ENCODE measurements at places on chromosomes 2 and 18.
A peak's percentile ranks its signal among the peaks of the same experiment; 100 is the strongest.

DNA sequence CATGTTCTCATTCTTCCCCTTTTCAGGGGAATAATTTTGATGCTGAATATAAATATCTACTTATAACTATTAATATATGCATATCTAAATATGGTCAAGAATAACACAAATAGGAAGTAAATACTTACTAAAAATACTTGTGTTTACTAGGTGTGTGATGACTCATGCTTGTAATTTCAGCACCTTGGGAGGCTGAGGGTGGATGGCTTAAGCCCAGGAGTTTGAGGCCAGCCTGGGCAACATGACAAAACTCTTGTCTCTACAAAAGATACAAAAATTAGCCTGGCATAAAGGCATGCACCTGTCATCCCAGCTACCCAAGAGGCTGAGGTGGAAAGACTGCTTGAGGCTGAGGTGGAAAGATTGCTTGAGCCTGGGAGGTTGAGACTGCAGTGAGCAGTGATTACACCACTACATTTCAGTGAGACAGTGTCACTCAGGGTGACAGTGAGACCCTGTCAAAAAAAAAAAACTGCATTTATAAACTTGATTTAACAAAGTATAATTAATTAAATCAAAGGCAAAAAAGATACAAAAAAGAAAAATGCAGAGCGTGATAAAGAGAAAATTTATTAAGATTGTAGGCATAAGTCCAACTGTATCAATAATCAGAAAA is 703.1 kb upstream of the VRK2 start:
- no peak overlapping the region for H3K4me3 ChIP-seq
- H3K27ac ChIP-seq, result no peak overlapping the region
- H3K4me1 ChIP-seq, result no peaks in the 10 kb centered on the region

- H3K27me3 ChIP-seq, result no peaks in the 10 kb centered on the region
- H3K36me3 ChIP-seq, result no peaks in the 10 kb centered on the region
- H3K4me1 ChIP-seq, result no peaks in the 10 kb centered on the region
These were observed 359.2 kb downstream of the OSR1 start for GRCh38 chr2:18999198-18999597.

- no peaks in the 10 kb centered on the region for H3K36me3 ChIP-seq
- no peaks in the 10 kb centered on the region for H3K27me3 ChIP-seq
- H3K27ac ChIP-seq, result no peak overlapping the region
- no peaks in the 10 kb centered on the region for H3K4me1 ChIP-seq
- no peak for DNase-seq
These were observed 67.1 kb upstream of the MAP4K4 start for GRCh38 chr2:101630224-101630949.

- H3K27me3 ChIP-seq, result no peaks in the 10 kb centered on the region
- H3K36me3 ChIP-seq, result no peaks in the 10 kb centered on the region
- H3K4me3 ChIP-seq, result no peak overlapping the region
- H3K4me1 ChIP-seq, result peaks cover 10% of the 10 kb centered on the region
- DNase-seq, result no peak
These were observed 23.2 kb upstream of the KDM3A start for GRCh38 chr2:86417961-86418360.

GRCh38 chr2:155846259-155846658 is 486.3 kb downstream of the NR4A2 start:
- no peak overlapping the region for H3K27ac ChIP-seq
- H3K27me3 ChIP-seq, result no peaks in the 10 kb centered on the region
- no peak for DNase-seq
- no peaks in the 10 kb centered on the region for H3K4me1 ChIP-seq
- H3K4me3 ChIP-seq, result no peak overlapping the region
- H3K36me3 ChIP-seq, result no peaks in the 10 kb centered on the region

- no peaks in the 10 kb centered on the region for H3K27me3 ChIP-seq
- no peaks in the 10 kb centered on the region for H3K4me1 ChIP-seq
- no peak for DNase-seq
These were observed 58.8 kb downstream of the GPC1 start for GRCh38 chr2:240494194-240494793.

DNA sequence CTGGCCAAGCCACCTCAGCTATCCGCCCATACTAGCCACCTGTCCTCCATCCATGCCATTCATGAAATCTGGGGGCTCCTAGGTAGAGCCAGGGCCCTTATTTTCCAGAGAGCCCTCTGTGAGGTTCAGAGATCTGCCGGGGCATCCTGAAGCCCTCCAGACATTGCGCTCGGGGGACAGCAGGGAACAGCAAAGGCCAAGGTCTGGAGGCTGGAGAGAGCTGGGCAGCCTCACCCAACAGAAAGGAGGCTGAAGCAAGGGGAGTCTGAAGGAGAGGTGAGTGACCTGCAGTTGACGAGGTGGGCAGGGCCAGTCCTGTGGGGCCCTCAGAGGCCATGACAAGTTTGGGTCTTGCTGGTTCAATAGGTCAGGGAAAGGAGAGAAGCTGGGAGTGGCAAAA is 8.6 kb upstream of the DES start:
- H3K27ac ChIP-seq, result peak overlapping the region; percentile 88
- H3K36me3 ChIP-seq, result no peaks in the 10 kb centered on the region
- H3K27me3 ChIP-seq, result no peaks in the 10 kb centered on the region
- no peak for DNase-seq

- H3K27ac ChIP-seq, result no peak overlapping the region
- no peak overlapping the region for H3K4me3 ChIP-seq
- peaks cover 10% of the 10 kb centered on the region for H3K4me1 ChIP-seq
- H3K27me3 ChIP-seq, result no peaks in the 10 kb centered on the region
These were observed 62.2 kb downstream of the HAUS1 start for GRCh38 chr18:46166261-46166970.

- H3K27me3 ChIP-seq, result no peaks in the 10 kb centered on the region
- no peaks in the 10 kb centered on the region for H3K36me3 ChIP-seq
- DNase-seq, result no peak
These were observed 1.7 kb downstream of the FHL2 start for GRCh38 chr2:105397025-105397722.

DNA sequence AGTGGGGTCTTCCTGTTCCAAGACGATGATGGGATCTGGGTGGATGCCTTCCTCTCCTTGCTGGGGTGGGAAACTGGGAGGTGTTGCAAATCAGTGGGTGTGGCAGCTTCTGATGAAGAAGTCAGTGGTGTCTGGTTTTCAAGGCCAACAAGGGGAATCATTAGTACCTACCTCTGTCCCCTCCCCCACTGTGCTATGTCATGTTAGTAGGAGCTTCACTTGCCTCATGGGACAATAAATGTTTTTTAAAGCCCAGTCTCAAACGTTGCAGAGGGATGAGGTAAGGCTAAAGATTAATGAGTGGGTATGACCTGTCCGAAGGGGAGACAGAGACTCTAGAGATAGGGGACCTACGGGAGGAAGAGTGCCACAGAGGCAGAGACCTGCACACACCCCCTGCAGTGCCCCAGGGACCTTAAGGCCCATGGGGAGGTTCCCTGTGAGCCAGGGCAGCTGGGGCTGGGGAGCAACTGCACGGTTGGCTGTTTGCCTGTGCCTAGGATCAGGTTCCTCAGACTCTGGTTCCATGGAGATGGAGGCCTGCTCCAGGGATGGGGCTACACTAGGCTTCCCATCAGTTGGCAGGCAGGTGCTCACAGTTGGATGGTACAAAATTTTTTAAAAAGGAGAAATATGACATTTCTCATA is 37.8 kb upstream of the SLC1A4 start:
- DNase-seq, result no peak
- H3K4me1 ChIP-seq, result peaks cover 18% of the 10 kb centered on the region
- no peaks in the 10 kb centered on the region for H3K27me3 ChIP-seq
- H3K27ac ChIP-seq, result no peak overlapping the region
- H3K36me3 ChIP-seq, result no peaks in the 10 kb centered on the region

- peak overlapping the region; percentile 68 for H3K27ac ChIP-seq
- no peaks in the 10 kb centered on the region for H3K27me3 ChIP-seq
- H3K4me3 ChIP-seq, result no peak overlapping the region
- DNase-seq, result no peak
- H3K4me1 ChIP-seq, result no peaks in the 10 kb centered on the region
These were observed 10.0 kb downstream of the RHOB start for GRCh38 chr2:20456636-20457426.

GRCh38 chr2:217919781-217920351 is 82.9 kb downstream of the TNS1 start:
- DNase-seq, result no peak
- H3K4me1 ChIP-seq, result peaks cover 46% of the 10 kb centered on the region
- H3K36me3 ChIP-seq, result peaks cover 19% of the 10 kb centered on the region
- no peak overlapping the region for H3K4me3 ChIP-seq

GRCh38 chr2:181376999-181377398 is 80.2 kb upstream of the ITGA4 start:
- DNase-seq, result no peak
- no peaks in the 10 kb centered on the region for H3K27me3 ChIP-seq
- no peaks in the 10 kb centered on the region for H3K4me1 ChIP-seq

GRCh38 chr18:74116633-74117554 is 30.7 kb downstream of the FBXO15 start:
- no peaks in the 10 kb centered on the region for H3K27me3 ChIP-seq
- H3K36me3 ChIP-seq, result no peaks in the 10 kb centered on the region
- no peaks in the 10 kb centered on the region for H3K4me1 ChIP-seq

DNA sequence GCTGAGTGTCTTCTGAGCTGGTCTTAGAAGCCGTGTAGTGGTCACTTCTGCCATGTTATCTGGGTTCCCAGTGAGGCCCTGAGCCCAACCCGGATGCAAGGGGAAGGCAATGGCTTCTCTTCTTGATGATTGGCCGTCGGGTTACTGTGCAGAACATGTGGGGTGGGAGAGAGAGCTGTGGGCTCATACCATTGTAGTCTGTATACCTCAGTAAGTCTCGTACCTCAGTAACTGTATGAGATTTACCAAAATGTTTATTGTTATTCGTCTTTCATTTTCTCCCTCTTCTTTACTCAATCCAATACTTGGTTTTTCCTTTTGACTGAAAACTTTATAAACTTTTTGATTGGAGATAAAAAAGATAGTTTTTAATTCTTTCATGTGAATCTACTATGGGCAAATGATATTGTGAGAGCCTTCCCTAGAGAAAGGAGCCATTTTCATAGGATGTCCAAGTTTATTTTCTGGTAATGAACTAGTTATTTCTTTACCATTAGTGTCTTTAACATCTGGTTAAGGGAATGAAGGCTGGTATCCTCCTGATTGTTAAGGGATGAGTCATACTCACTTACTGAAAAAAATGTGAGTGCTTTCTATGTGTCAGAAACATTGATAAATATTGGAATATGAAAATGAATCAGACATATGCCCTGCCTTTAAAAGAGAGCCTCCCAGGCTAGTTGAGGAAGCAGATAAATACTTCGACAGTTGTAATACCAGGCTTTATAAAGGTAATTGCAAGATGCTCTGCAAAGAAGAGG is 129.9 kb downstream of the PRPF40A start:
- no peaks in the 10 kb centered on the region for H3K27me3 ChIP-seq
- H3K4me1 ChIP-seq, result peaks cover 5% of the 10 kb centered on the region
- H3K36me3 ChIP-seq, result no peaks in the 10 kb centered on the region
- H3K27ac ChIP-seq, result no peak overlapping the region
- H3K4me3 ChIP-seq, result no peak overlapping the region

Measured in esophagus squamous epithelium (tissue), 5 donors.